Esophagus squamous epithelium (tissue), 5 donors: ENCODE measurements at places on chromosomes 3 and 15.

- no peaks in the 10 kb centered on the region for H3K4me1 ChIP-seq
- no peaks in the 10 kb centered on the region for H3K36me3 ChIP-seq
- no peak overlapping the region for H3K27ac ChIP-seq
- no peak for DNase-seq
These were observed 10.1 kb upstream of the FSTL1 start for GRCh38 chr3:120460862-120461261.

- peak overlapping the region; percentile 25 for H3K27ac ChIP-seq
- no peaks in the 10 kb centered on the region for H3K27me3 ChIP-seq
- no peaks in the 10 kb centered on the region for H3K4me1 ChIP-seq
- no peak for DNase-seq
These were observed 40.5 kb upstream of the B3GNT5 start for GRCh38 chr3:183212565-183212964.

DNA sequence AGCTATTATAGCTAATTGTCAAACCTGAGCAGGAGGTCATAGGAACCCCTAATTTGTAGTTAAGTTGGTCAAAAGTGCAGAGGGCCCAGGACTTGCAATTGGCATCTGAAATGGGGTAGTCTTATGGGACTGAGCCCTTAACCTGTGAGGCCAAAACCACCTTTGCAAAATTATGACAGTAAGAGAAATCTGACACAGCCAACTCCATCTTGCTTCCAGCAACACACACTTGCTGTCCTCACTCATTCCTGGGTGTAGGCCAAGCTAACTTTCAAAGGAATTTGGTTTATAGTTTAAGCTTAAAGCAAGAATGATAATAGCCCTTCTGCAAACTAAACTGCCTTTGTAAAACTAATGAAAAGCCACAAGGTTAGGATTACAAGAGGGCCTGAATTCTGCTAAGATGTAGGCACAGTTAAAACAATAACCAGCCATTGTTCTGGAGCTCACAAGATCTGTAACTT, 57.6 kb upstream of the FRMD4B start:
- no peaks in the 10 kb centered on the region for H3K36me3 ChIP-seq
- H3K4me1 ChIP-seq, result peaks cover 12% of the 10 kb centered on the region
- no peak overlapping the region for H3K27ac ChIP-seq
- no peak for DNase-seq
- H3K4me3 ChIP-seq, result no peak overlapping the region

GRCh38 chr3:21839176-21839575, 88.2 kb upstream of the ZNF385D start:
- H3K4me1 ChIP-seq, result no peaks in the 10 kb centered on the region
- no peak overlapping the region for H3K27ac ChIP-seq
- H3K4me3 ChIP-seq, result no peak overlapping the region
- no peak for DNase-seq

GRCh38 chr3:100899440-100900091, 93.7 kb downstream of the ABI3BP start:
- no peaks in the 10 kb centered on the region for H3K4me1 ChIP-seq
- no peak overlapping the region for H3K4me3 ChIP-seq
- no peak for DNase-seq
- H3K27ac ChIP-seq, result no peak overlapping the region
- H3K27me3 ChIP-seq, result no peaks in the 10 kb centered on the region
- H3K36me3 ChIP-seq, result no peaks in the 10 kb centered on the region

- H3K27me3 ChIP-seq, result no peaks in the 10 kb centered on the region
- DNase-seq, result no peak
- no peaks in the 10 kb centered on the region for H3K36me3 ChIP-seq
- H3K27ac ChIP-seq, result no peak overlapping the region
- no peak overlapping the region for H3K4me3 ChIP-seq
These were observed 150.8 kb upstream of the KCNMB2 start for GRCh38 chr3:178385280-178385952.

DNA sequence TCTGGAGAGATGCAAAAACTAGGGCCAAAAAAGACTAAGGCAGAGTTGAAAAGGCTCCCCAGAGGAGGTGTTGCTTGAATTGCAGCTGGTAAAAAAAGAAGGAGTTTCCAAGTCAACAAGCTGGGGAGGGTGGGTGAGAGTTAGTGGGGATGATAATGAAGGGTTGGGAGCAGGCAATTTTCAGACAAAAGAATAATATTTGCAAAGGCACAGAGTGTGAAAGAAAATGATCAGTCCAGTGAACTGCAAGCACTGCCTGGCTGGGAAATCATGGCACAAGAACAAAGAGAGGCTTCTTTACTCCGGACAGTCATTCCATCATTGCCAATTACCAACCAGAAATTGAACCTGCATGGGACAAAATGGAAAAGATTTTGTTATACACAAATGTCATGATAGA, 42.2 kb downstream of the C3orf85 start:
- DNase-seq, result no peak
- no peaks in the 10 kb centered on the region for H3K4me1 ChIP-seq
- no peak overlapping the region for H3K4me3 ChIP-seq
- no peaks in the 10 kb centered on the region for H3K27me3 ChIP-seq

DNA sequence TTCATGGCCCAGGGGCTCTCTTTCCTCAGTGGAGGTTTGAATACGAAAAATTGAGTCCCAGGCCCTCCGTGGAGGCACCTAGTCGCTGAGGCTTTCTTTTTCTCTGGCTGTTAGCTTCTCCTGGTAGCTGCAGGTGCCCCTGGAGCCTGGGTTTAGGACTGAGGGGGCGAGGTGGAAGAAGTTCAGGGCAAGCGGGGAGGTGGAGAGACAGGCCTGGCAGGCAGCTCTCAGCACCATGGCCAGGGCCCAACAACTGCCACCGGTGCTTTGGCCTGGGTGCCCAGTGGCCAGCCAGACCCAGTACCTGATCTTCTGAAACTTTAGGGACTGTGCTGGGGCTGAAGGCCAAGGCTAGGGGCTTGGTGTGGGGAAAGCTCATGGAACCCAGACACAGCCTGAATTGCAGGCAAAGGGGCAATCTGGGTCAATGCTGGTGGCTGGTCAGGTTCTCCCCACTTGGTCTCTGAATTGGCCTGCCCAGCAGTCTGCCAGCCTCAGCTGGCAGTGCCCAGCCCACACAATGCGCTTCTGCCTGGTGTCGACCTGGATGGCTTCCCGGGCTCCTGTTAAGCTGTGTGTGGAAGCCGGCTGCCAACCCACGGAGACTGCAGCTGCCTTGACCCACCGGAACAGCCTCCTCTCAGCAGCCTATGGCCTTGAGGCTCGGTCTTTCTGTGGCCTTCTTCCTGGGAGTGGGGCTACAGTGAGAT, 30.3 kb upstream of the POLG start:
- peaks cover 15% of the 10 kb centered on the region for H3K4me1 ChIP-seq
- H3K36me3 ChIP-seq, result no peaks in the 10 kb centered on the region
- H3K27me3 ChIP-seq, result peaks cover 100% of the 10 kb centered on the region
- H3K4me3 ChIP-seq, result no peak overlapping the region
- no peak overlapping the region for H3K27ac ChIP-seq

DNA sequence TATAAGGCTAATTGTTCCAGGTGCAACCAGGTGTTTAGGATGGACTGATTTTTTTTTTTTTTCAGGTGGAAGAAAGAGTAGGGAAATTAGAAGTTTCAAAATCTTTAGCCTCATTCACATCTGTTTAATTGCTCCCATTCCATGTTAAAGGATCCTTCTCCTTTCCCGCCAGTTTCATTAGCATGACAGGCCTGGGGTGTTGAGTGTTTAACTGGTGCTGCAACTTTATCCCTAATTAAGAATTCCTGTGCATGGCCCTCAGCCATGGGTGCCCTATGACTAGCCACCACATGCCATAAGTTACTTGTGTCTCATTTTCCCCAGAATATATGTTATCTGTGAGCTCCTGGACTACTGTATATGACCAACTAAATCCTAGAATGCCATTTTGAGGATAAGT, 501.4 kb downstream of the NSUN3 start:
- no peak overlapping the region for H3K27ac ChIP-seq
- no peak for DNase-seq
- H3K4me3 ChIP-seq, result no peak overlapping the region
- no peaks in the 10 kb centered on the region for H3K4me1 ChIP-seq
- no peaks in the 10 kb centered on the region for H3K27me3 ChIP-seq

- H3K4me3 ChIP-seq, result no peak overlapping the region
- H3K27ac ChIP-seq, result no peak overlapping the region
- no peaks in the 10 kb centered on the region for H3K4me1 ChIP-seq
- no peaks in the 10 kb centered on the region for H3K27me3 ChIP-seq
- H3K36me3 ChIP-seq, result no peaks in the 10 kb centered on the region
- no peak for DNase-seq
These were observed 55.6 kb upstream of the ABHD10 start for GRCh38 chr3:111923095-111923771.
